ENCODE measurements at places on chromosomes 16 and 17.

- no peak for DNase-seq
These were observed 106.3 kb downstream of the PRKCB start for GRCh38 chr16:23941963-23942564.

GRCh38 chr17:61352408-61352770 is 47.3 kb upstream of the TBX2 start:
- DNase-seq = no peak

DNA sequence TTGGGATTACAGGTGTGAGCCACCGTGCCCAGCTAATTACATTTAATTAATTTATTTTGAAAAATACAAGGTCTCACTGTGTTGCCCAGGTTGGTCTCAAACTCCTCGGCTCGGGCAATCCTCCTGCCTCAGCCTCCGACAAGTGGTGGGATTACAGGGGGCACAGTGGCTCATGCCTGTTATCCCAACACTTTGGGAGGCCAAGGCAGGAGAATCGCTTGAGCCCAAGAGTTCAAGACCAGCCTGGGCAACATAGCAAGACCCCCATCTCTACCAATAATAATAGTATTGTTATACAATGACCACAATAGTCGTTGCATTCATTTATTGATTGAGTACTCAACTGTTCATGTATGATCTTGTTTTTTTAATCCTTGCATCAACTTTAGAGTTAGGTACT is 22.0 kb downstream of the CDH1 start:
- no peak for DNase-seq

DNA sequence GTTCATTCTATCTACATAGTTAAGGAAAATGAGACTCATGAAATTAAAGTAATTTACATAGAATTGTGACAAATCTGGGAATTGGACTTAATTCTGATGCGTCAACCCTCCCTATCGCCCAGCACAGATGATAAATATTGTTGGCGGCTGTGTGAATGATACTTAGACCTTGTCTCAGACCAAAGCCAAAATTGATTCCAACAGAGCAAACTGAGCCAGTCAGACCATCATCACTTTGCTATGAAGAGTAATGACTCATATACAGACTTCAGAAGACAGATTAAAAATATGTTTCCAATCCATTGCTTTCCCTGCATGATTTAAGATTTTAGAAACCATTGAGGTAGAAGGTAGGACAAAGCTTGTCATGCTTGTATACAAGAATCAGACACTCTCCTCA is 1156.7 kb upstream of the CDH8 start:
- no peak for DNase-seq

GRCh38 chr17:31051506-31051905 is 43.3 kb upstream of the NF1 start:
- DNase-seq = no peak

DNA sequence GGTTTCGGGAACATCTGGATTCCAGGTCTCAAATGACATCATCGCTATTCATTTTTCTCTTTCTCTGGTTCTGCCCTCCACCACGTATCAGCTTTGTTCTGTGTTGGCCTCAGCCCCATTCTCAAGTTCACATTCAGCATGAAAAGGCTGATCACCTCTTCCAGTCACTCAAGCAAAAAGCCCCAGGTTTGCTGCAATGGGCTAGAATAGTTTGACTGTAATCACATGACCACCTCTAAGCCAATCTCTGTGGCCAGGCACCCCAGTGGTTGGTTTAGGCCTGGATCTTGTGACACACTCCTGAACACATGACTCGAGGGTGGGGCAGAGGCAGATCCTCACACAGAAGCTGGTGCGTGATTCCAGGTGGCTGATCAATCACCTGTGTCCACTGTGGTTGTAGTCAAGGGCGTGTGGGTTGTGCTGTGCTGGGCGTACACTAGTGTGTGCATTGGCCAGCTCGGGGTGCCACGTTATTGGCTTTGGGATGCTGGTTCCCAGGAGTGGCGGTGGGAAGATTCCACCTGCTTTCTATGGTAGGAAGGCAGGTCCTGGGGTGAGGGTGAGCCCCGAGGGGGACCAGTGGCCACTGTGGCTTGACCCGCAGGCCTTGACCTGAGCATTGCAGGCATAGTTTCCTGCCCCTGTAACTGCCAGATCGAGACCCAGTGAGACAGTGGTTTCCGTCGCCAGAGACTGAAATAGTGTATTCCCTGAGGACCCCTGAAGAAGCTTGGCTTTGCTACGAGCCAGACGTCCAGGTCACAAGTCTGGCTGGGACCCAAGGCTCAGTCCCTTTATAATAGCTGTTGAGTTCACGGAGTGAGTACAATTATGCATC is 12.0 kb downstream of the EEF2K start:
- peak; percentile 48 for DNase-seq

DNA sequence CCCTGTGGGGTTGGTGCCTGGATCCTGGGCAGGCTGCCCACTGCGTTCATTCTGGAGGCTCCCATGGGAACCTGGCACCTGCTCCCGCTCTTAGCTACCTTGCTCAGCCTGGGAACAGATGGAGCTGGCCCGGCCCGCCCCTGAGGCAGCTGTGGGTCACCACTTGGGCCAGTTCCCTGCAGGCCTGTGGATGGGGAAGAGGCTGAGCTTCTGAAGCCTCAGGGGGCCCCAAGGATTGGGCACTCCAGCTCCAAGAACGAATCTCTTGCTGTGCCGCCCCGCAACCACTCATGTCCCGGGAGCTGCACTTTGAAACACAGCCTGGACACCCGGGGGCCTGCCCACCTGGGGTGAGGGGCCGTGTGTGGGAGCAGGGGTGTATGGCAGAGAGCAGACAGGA is 37.7 kb downstream of the BAHCC1 start:
- DNase-seq = no peak
